ENCODE measurements at places on chromosomes 16 and 17. TPM values are rescaled to one million over a fixed set of nuclear protein-coding genes. Genes with fewer than 3 reads are reported as not detected.

GRCh38 chr16:79672524-79672923, 72.0 kb upstream of the MAF start:
- DNase-seq: no peak

DNA sequence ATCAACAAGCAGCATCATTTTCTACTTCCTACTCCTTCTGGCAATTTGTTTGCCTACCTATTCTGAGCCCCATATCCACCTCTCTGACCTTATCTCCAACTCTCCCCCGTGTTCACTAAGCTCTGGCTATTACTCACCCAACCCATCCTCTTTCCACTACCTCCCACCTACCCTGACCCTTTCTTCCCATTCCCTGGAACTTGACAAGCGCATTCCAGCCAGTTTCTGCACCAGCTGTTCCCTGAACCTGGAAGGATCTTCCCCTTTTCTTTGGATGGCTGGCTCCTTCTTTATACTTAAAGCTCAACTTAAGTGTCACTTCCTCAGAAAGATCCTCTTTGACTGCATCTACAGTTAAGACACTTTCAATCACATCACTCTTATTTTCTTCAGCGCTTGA, 2.2 kb downstream of the DCUN1D3 start:
- no peak for DNase-seq

DNA sequence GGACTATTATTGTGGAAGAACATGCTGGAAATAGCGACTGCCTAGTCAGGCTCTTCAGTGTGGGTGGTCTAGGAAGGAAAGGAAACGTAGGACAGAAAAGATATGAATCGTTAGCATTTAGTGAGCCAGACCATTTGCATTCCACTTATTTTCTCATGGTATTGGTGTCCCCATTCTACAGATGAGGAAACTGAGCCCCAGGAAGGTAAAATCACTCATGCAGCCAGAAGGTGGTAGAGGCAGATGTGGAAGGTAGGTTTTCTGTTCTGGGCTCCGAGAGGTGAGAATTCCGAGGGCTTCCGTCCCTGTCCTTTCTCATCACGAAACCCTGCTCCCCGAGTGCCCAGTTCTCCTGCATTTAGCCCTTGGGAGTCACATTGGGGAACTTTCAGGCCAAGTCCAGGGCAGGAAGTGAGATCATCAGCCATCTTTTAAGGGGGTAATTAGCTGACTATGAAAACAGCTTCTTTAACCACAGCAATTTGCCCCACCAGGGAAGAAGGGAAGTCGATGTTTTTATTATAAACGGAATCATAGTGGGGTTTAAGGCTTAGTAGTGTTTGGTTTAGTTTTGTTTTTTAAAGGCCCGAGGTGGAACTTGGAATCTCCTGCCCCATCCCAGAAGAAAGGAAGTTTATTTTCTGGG, 110.7 kb upstream of the IRX3 start:
- no peak for DNase-seq

The TEX19 gene
- total RNA-seq: 0.38 TPM

GRCh38 chr17:51764387-51764971, 394.0 kb downstream of the CA10 start:
- DNase-seq: peak; percentile 68

The CFAP97D1 gene
- total RNA-seq: 0.07 TPM

The TNFRSF13B gene
- not detected for total RNA-seq

- DNase-seq: no peak
Measured at GRCh38 chr16:49277766-49278566, 3.7 kb downstream of the CBLN1 start.

GRCh38 chr17:36665417-36665816, 64.0 kb downstream of the MRM1 start:
- DNase-seq: no peak

DNA sequence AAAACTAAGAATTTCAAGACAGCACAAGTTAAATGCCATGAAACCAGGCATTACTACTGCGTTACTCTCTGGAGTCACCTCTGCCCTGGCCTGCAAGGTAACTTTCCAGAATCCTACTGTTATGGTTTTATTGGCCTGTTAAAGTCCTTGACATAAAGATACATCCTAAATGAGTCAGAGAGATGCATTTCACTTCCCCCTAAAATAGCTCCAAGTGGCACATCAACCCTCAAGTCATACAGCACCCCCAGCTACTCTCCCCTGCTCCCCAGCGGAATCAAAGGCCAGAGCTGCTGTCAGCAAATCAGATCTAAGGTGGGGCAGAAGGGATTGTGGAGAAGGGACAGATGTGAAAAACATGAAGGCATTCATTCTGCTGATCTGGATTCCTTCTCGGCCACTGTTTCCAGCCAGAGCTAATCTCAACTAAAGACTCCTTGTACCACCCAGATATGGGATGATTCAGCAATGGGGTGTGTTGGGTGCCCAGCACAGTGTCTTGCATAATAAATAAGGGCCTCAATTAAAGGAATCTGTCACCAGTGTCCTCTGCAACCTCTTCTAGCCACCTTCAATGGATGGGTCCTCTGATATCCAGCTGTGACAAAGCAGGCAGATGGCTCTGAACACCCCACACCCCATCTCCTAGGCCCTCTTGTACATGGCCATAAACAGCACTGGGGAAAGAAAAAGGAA, 8.5 kb upstream of the CCL1 start:
- no peak for DNase-seq

- no peak for DNase-seq
Measured at GRCh38 chr17:74740641-74741387, 3.8 kb downstream of the RAB37 start.

The USP43 gene
- 6.9 TPM for total RNA-seq

The AHSP gene
- total RNA-seq: 1.4 TPM

The HBQ1 gene
- total RNA-seq: 1.4 TPM

GRCh38 chr17:15742051-15742795, 10.1 kb downstream of the TBC1D26 start:
- no peak for DNase-seq

GRCh38 chr17:55750750-55751657, at the start of gene PCTP:
TSS of gene PCTP (plus strand) at chr17:55751051. CDS start at chr17:55751104, 53 bp downstream.
- peak; percentile 96 for DNase-seq

GRCh38 chr16:24838554-24839266, 7.1 kb upstream of the SLC5A11 start:
- DNase-seq: no peak

The PTX4 gene
- total RNA-seq: not detected

The HSD17B2 gene
- not detected for total RNA-seq

Data from H1 (cell line).